ENCODE measurements at places on chromosomes 5 and 9. TPM values are rescaled to one million over a fixed set of nuclear protein-coding genes. Genes with fewer than 3 reads are reported as not detected.

SPATA31A3 gene
- total RNA-seq: not detected

AGPAT2 gene
- total RNA-seq: 547 TPM

DNM1 gene
- total RNA-seq: 24.1 TPM

LIFR gene
- total RNA-seq: 97.9 TPM

FBP2 gene
- not detected for total RNA-seq

ADAMTS12 gene
- total RNA-seq: 41.2 TPM

HTR4 gene
- 0.16 TPM for total RNA-seq

PCSK5 gene
- total RNA-seq: 79.6 TPM

CARTPT gene
- not detected for total RNA-seq

KIF20A gene
- total RNA-seq: not detected

LCN6 gene
- total RNA-seq: 16.2 TPM

SLC6A7 gene
- not detected for total RNA-seq

GGTA1 gene
- 6.0 TPM for total RNA-seq

CFAP157 gene
- total RNA-seq: 0.19 TPM

RASGRF2 gene
- total RNA-seq: 30.7 TPM

LMNB1 gene
- total RNA-seq: 6.5 TPM

MCTP1 gene
- total RNA-seq: 37.5 TPM

BARHL1 gene
- total RNA-seq: not detected

GRCh38 chr9:77899679-77900354 is 131.8 kb downstream of the GNAQ start:
- DNase-seq: no peak

- no peak for DNase-seq
Observed at GRCh38 chr5:10465726-10466125, 24.0 kb downstream of the ROPN1L start.

DNA sequence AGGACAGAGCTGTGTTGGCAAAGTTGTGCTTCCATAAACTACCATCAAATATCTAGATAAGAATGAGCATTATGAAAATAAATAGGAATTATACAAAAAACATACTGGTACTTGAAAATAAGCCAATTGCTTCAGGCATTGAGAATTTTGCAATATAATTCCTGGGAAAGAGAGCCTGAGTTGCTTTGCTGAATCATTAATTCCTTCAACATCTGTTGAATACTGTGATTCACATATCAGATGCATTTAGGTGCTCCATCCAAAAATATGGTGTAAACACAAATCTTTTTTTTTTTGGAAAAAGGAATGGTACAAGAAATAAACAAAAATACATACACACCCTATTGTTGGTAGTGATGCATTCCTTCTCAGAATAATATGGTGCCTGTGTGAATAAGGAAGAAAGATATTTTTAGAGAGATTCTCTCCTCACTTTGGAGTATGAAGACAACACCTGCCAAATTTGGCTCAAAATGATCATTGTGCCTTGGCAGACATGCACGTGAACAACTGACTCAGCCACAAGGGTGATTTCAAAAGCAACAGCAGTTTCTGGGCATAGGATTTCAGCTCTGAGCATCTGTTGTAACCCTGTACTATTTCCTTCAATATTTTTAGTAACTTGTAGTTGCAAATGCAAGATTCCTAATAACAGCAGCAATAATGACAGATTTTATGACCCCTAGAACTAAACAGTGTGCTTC is 96.7 kb downstream of the CAVIN4 start:
- no peak for DNase-seq

DNA sequence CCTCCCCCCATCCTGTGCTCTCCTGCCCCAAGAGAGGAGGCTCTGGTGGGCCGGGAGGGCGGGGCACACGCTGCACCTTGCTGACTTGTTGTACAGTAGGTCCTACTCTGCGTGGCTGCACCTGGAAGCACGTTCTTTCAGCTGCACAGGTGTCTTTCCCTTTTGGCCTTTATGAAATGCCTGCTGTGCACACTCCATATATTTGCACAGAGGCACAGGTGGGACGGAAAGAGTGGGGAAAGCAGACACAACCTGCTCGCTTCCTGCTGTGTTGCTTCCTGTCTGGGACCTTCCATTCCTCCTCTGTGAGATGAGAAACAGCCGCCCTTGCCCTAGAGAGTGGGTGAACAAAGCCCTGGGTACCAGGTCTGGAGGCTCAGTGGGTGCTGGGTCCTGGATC is 4.8 kb downstream of the USP20 start:
- no peak for DNase-seq

DNA sequence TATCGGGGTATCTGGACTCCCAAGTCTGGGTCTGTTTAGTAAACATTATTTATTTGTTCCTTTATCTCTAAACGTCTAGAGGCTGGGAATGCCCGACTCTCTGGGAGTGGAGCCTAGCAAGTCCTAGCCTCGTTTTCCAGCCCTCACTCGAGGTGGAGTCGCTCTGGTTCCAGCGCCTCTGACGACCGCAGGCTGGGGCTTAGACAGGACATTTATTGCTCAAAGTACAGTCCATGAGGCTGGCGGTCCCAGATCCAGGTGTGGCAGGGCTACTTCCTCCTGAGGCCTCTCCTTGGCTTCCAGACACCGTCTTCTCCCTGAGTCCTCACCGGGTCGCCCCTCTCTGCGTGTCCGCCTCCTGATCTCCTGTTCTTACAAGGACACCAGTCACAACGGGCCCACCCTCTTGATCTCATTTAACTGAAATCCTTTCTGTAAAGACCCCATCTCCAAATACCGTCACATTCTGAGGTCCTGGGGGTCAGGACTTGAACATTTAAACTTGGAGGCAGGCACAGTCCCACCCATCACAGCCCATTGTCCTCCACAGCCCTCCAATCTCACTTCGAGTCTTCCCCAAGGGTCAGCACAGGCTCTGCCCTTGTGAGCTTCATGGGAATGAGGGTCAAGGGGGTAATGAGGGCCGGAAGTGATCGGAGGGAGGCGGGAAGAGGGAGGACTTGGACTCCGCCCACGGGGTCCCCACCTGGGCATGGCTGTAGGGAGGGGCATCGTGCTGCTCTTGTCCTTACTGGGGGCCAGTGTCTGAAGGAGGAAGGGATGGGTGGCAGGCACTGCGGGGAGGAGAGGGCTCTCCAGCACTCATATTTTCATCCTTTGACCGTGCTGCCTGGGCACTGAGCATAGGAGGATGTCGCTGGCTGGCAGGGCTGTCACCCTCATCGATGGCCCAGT is 12.2 kb upstream of the CLPTM1L start:
- DNase-seq: no peak

GRCh38 chr9:120904978-120905301 is 21.7 kb downstream of the TRAF1 start:
- DNase-seq: no peak

DNA sequence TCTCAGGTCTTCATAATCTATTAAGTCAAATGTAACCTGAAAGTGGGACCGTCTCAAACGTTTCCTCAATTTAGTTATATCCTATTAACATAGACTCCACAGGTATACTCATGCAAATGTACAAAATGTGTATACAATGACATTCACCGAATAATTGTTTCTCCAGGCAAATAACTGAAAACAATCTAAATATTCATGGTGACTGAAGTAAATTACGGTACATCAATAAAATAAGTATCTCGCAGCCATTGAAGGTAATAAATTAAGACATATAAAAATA is 482 bp downstream of the IARS1 start:
- DNase-seq: no peak

DNA sequence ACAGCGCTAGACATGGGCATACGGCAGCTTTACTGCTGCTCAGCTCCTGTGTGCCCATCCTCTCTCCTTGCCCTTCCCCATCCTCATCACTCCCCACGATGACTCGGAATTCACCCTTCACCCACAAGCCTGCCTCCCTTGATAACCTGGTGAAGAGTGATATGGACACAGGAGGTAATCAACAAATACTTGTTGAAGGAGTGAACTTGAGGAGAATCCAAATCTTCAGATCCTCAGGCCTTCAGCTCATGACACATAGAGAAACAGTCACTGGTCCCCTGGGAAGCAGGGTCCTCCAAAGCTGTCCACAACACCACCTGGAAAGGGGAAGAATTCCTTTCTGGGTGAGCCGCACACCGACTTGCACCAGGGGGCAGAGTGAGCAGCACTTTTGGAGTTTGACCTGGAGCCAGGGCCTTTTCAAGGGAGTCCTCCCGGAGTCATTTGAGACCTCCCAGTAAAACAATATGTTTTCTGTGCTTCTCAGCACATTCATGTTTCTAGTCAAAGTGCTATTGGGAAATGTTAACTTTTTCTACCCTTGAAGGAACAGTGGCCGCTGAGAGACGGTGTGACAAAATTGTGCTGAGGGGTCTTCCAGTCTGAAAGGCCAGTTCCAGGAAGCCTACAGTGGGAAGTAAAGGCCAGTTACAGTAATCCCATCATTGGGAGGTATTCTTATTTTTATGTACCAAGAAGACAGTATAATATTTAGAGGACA is 332.3 kb downstream of the CWC27 start:
- DNase-seq: no peak

- no peak for DNase-seq
Observed at GRCh38 chr9:7894231-7894630, 94.7 kb upstream of the DMAC1 start.

DNA sequence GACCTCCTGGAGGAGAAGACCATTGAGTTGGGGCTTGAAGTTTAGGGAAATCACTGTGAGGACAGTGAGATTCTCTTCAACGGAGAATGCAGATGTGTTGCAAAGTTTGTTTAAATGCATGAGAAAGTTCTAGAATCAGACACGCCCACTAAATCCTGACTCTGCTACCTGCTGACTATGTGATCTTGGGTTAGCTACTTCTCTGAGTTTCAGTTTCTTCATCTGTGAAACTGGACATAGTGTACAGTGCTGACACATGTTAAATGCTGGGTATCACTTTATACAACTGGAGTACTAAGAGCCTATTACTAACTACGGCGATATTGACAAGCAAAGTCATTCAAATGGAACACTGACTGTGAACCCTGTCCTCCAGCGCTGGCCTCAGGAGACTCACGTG is 255.5 kb downstream of the HSPA4 start:
- DNase-seq: no peak

GRCh38 chr5:164721116-164721515 is 1215.7 kb downstream of the MAT2B start:
- no peak for DNase-seq

- DNase-seq: no peak
Observed at GRCh38 chr9:81690251-81690851, 1.0 kb upstream of the TLE1 start.

DNA sequence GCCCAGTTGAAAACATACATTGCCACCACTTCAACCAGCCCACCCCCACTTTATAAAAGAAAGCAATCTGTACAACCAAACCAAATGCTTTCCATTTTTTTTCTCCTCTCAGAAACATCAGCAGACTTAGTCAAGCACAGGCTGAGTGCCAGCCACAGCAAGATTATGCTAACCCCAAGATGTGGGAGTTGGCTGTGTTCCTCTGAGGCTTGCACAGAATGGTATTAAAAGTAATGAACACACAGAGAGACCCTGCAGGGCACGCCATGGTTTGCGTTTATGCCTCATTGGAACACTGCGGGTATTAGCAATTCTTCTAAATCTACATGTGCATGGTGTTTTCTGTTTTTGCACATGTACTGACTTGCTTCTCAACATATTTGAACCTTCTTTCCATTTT is 419.9 kb upstream of the GRAMD2B start:
- DNase-seq: no peak

GRCh38 chr5:138515556-138516245 is 27.3 kb downstream of the ETF1 start:
- no peak for DNase-seq

- no peak for DNase-seq
Observed at GRCh38 chr5:171893290-171893886, 107.8 kb downstream of the SMIM23 start.

DNA sequence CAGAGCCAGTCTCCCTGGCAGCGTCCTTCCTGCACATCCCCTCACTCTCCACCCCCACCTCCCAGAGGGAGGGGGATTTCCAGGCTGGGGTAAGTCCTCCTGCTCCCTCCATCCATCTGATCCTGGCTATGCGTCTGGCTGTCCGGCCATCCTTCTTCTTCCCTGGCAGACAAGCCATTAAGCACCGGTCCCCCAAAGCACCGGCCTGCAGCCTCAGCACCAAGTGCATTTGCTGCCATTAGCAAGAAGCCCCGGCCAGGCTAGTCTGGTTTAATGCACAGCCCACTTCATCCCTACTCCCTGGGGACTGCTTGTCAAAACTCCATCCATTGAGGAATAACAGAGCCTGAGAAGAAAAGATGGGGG is 208.7 kb upstream of the IER5L start:
- DNase-seq: no peak

DNA sequence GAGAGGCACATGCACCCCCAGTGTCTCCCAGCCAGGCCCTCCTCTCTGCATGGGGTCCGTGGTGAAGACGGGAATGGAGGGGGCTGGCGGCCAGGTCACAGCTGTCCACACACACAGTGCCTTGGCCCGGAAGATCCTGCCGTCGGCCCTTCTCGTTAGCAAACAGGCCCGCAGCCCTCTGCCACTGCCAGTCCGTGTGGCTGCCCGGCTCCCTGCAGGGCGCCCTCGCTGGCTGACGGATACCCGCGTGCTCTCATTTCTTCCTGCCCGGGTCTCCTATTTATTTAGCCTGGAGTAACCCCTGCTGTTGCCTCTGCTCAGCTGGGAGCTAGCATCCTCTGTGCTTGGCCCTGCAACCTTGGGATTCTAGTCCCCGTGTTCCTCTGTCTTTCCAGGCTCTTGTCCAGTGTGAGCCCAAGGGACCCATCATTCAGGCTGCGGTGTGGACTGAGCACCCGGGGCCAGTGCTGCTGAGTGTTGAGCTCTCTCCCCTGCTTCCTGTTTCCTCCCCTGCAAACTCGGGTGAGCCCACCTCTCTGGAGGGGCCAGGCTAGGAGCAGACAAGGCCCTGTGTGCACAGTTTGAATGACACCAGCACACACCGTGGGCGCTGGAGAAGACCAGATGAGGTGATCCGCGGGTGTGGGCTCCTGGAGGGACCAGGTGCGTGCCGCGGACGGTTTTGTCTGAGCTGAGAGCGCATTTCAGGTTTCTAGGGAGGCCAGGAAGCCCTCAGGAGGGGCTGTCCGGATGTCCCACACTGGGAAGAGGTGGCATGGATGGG is 14.6 kb upstream of the RNU6ATAC start:
- DNase-seq: no peak

- no peak for DNase-seq
Observed at GRCh38 chr5:131322926-131323325, 59.1 kb downstream of the CDC42SE2 start.

DNA sequence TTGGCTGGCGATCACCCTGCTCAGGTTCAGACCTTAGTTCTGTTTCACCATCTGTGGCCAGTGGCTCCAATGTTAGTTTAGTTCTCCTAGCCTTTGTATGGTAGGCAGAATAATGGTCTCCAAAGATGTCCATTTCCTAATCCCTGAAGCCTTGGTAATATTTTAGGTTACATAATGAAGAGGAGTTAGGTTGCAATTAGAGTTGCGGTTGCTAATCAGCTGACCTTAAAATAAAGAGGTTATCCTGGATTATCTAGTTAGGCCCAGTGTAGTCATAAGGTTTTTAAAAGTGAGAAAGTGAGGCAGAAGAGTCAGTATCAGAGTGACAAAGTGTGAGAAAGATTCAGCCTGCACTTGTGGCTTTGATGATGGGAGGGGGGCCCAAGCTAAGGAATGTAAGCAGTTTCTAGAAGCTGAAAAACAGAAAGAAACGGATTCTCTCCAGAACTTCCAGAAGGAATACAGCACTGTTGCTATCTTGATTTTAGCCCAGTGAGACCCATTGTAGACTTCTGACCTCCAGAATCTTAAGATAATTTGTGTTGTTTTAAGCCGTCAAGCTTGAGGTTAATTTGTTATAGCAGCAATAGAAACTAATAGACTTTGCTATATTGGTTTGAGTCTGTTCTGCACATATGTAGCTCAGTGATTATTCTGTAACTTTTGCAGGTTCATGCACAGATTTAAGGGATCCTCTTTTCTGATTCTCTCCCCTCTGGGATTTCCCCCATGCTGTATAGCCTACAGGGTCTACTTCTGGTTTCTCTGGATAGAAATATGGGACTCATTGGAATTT is 21.6 kb downstream of the LNPEP start:
- no peak for DNase-seq
